ENCODE measurements at places on chromosomes 5 and 9. TPM values are rescaled to one million over a fixed set of nuclear protein-coding genes. Genes with fewer than 3 reads are reported as not detected.

DNA sequence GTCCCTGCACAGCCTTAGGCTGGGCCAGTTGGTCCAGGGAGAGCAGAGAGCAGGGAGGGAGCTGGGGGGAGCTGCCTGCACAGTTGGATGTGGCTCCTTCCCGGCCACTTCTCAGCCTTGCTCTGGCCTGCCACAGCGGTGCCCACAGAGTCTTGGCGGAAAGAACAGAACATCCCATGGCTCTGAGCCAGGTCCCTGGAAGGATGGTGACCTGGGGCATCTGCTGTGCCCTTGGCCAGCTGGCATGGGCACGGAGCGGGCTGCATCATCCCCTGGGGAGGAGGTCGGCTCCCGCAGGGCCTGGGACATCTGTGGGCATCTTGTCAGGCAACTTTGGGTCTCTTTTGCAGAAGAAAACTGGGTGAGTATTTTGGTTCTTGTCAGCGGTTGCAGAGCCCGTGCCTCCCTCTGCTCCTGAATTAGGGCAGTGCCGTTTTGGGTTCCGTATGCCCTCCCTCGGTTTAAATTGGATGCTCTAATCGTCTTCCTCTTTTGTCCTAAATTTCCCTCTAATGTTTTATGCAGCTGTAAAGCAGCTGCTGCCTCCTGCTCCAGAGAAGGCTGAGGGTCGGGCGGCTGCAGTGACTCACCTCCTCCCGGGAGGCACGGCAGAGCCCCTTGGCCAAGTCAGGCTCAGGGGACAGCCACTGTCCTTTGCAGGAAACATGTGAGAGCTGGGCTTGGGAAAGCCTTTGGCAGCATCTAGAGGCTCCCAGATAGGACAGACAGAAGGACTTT is 10.5 kb upstream of the NACC2 start:
- no peak overlapping the region for H3K4me3 ChIP-seq
- H3K4me1 ChIP-seq = peaks cover 51% of the 10 kb centered on the region
- peak overlapping the region; percentile 46 for H3K27ac ChIP-seq
- H3K27me3 ChIP-seq = no peaks in the 10 kb centered on the region
- DNase-seq = peak; percentile 76

QRFP gene
- not detected for total RNA-seq

RFESD gene
- 3.6 TPM for total RNA-seq

DNA sequence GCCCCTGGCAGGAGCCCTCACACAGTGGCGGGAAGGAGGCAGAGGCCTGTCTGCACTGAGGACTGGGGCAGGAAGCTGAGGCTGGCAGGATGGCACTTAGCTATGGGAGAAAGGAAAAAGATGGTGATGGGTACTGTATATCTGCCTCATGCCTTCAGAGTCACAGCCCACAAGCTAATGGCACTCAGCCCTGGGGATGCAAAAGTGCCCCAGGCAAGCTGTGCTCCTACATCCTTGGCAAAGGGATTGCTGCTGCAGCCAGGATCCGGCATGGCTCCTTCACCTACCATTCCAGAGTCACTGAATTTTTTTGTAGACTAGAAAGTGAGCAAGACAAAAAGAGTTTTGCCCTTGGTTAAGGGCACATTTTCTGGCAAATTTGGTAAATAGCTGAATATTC is 8.7 kb downstream of the ACSL6 start:
- H3K27ac ChIP-seq = peak overlapping the region; percentile 69
- H3K36me3 ChIP-seq = no peaks in the 10 kb centered on the region
- H3K4me1 ChIP-seq = peaks cover 27% of the 10 kb centered on the region
- H3K4me3 ChIP-seq = no peak overlapping the region

CDC26 gene
- 22.4 TPM for total RNA-seq

GRCh38 chr5:132026516-132027008 is 15.1 kb upstream of the ACSL6 start:
- no peak for DNase-seq
- H3K36me3 ChIP-seq = no peaks in the 10 kb centered on the region
- no peaks in the 10 kb centered on the region for H3K27me3 ChIP-seq
- H3K4me1 ChIP-seq = no peaks in the 10 kb centered on the region
- H3K27ac ChIP-seq = no peak overlapping the region
- no peak overlapping the region for H3K4me3 ChIP-seq

DNA sequence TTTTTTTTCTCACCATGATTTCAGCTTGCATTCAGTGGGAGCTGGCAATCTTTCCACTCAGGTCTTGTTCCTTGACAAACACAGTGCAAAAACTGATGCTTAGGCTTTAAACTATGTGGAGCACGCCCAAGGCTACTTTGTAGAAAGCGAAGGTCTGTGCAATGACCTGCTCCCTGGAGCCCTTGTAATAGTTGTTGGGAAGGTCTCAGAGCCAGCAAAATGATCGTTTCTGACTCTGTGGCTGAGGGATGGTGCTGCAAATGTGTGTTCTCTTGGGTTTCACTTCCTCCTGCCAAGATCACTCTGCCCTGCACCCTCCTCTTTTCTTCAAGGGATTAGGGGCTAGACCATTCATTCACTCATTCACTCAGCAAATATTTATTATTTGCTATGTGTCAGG is 249.7 kb upstream of the MAP3K1 start:
- no peak for DNase-seq
- H3K27ac ChIP-seq = no peak overlapping the region
- no peak overlapping the region for H3K4me3 ChIP-seq
- H3K4me1 ChIP-seq = no peaks in the 10 kb centered on the region

DNA sequence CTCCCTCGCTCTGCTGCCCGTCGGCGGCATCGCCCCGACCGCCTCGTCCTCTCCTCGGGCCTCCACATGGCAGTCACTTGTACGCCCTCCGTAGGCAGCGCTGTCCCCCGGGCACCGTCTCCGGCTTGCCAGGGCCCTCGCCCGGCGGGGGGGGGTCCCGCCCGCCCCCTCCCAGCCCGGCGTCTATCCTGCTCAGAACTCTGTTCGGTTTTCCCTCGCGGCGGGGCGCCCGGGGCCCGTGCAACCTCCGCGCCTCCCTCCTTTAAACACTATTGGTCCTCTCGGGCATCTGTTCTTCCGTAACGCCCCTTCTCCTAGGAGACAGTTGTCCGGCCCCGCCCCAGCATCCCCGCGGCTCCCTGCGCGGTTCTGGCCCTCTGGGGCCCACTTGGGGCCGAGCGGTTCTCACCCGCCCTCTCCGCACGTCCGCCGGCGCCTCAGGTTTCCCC is 831 bp downstream of the ODF2 start:
- peak overlapping the region; percentile 86 for H3K4me3 ChIP-seq
- peak; percentile 76 for DNase-seq
- peaks cover 26% of the 10 kb centered on the region for H3K36me3 ChIP-seq
- no peaks in the 10 kb centered on the region for H3K27me3 ChIP-seq

DNA sequence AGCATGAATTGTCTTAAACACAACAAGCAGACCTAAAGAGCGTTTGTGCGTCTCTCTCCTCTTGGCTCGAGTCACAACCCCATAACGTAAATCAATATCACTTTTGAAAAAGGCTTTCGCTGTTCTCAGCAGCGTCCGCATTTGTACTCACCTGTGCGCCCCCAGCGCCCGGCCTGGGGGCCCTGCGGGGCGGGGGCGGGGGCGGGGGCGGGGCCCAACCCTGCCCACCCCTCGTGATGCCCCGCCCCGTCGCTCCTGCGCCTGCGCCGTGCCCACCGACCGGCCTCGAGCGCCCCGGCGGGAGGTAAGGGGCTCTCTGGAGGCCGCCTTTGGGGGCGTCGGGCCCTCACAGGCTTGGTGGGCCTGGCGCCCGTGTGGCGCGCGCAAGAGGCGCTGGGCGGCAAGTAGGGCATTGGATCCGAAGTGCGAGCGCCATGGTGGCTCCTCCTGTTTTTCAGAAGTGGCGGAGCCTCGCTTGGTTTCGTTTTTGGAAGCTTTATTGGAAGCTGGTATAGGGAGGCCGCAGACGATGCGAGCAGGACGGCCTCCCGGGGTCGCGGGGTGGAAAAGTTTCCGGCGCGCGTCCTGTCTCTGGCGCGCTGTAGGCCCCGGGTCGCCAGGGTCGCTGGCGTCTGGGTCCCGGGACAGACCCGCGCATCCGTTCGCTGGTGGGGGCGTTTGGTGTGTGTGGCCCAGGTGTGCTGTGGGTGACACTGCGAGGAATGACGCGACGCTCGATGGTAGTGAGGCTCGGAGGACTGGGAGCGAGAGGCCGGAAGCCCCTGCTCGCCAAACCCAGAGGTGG is at the start of gene STX17:
STX17 (plus strand) TSS at position 252 of the 805 bp plus-strand sequence. CDS start 8,586 bp downstream, outside the sequence.
- peaks cover 22% of the 10 kb centered on the region for H3K4me1 ChIP-seq
- H3K4me3 ChIP-seq = peak within 1 kb of the TSS; percentile 99
- peaks cover 8% of the 10 kb centered on the region for H3K36me3 ChIP-seq

DNA sequence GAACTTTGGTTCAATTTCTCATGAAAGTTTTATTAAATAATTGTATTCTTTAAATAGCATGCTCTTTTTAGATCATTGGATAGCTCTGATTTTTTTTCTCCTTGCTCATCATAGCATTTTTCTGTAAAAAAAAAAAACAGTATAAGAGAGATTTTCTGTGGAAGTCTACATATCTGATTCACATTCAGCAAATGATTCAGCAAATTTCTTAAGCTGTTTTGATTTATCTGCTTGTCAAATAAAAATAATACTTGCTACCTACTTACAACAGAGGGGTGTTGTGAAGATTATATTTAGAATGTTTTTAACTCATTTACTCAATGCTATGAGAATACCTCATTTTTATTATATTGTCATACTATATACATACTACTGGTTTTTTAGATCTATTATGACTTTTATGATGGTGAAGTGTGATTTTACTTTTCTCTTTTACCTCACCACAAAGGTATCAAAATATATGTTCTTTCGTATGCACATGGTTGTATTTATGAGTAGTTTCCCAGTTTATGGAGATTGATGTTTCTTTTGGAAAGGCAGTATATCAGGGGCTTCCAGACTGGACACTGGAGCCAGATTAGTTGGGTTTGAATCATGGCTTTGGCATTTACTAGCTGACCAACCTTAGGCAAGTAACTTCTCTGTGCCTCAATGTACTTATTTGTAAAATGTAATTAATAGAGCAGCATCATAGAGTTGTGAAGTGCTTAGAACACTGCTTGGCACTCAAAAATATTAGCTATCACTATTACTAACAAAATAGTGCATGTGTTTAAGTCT is 25.5 kb downstream of the TNPO1 start:
- peak overlapping the region; percentile 65 for H3K27ac ChIP-seq
- no peaks in the 10 kb centered on the region for H3K27me3 ChIP-seq
- no peaks in the 10 kb centered on the region for H3K36me3 ChIP-seq

TRIM14 gene
- 1.7 TPM for total RNA-seq

DNA sequence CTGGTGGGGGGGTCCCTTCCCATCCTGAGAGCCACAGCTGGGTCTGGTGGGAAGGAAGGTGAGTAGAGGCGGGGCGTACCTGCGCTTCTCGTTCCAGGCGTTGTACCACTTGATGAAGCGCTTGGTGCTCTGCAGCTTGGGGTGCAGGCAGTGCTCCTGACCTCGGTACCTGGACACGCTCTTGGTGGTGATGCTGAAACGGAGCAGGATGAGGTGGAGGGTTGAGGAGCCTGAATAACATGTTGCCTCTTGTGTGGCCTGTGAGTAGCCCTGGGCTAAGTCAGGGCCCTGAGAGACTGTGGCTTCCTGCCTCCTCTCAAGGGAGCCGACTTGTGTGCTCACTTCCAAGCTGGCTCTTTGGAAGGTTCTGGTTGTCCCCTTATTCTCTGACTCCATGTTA is 4.3 kb downstream of the CXCL14 start:
- no peak for DNase-seq
- H3K36me3 ChIP-seq = no peaks in the 10 kb centered on the region
- H3K27me3 ChIP-seq = peaks cover 11% of the 10 kb centered on the region
- H3K27ac ChIP-seq = no peak overlapping the region
- no peaks in the 10 kb centered on the region for H3K4me1 ChIP-seq

GRCh38 chr9:118295413-118295812 is 591.2 kb downstream of the TLR4 start:
- no peak overlapping the region for H3K4me3 ChIP-seq
- no peaks in the 10 kb centered on the region for H3K4me1 ChIP-seq
- no peak for DNase-seq
- no peaks in the 10 kb centered on the region for H3K27me3 ChIP-seq
- H3K27ac ChIP-seq = no peak overlapping the region
- H3K36me3 ChIP-seq = no peaks in the 10 kb centered on the region

DNA sequence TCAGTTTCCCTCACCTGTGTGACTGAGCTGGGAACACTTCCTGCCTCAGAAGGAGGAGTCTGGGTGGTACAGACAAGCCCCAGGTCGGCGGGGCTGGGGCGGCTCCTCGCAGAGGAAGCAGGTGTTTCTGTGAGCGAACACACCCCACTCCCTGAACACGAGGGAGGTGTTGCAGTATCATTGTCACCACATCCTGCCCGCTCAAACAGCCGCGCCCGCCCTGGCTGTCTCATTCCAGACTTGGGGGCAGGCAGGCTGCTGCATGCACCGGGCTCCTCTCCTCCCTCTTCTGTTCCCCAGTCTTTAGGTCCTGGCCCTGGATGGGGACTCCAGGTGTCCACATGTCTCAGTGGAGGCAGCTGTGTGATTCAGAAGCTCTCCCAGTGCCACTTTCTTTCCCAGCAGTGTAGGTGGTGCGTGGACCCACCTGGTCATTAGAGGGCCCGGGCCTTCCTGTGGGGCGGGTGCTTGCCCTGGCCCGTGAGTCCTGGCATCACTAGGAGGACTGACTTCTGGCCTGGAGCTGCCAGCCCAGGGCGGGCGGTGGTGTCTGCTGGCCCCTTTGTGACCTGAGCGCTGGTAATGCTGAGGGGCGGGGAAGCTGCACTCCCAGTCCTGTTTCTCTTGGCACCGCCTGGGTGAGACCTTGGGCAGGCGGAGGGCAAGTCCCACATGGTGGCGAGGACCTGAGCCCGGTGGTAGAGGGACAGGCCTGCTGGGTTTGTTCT is 18.3 kb upstream of the PHYHD1 start:
- H3K36me3 ChIP-seq = peaks cover 27% of the 10 kb centered on the region
- no peak overlapping the region for H3K4me3 ChIP-seq
- H3K4me1 ChIP-seq = no peaks in the 10 kb centered on the region
- DNase-seq = no peak
- no peaks in the 10 kb centered on the region for H3K27me3 ChIP-seq
- H3K27ac ChIP-seq = peak overlapping the region; percentile 53

GRCh38 chr9:128556926-128557634 is 4.7 kb downstream of the SPTAN1 start:
- DNase-seq = no peak
- H3K4me1 ChIP-seq = peaks cover 48% of the 10 kb centered on the region
- H3K4me3 ChIP-seq = no peak overlapping the region
- no peak overlapping the region for H3K27ac ChIP-seq
- no peaks in the 10 kb centered on the region for H3K36me3 ChIP-seq
- H3K27me3 ChIP-seq = no peaks in the 10 kb centered on the region

TOPORS gene
- 7.2 TPM for total RNA-seq

DNA sequence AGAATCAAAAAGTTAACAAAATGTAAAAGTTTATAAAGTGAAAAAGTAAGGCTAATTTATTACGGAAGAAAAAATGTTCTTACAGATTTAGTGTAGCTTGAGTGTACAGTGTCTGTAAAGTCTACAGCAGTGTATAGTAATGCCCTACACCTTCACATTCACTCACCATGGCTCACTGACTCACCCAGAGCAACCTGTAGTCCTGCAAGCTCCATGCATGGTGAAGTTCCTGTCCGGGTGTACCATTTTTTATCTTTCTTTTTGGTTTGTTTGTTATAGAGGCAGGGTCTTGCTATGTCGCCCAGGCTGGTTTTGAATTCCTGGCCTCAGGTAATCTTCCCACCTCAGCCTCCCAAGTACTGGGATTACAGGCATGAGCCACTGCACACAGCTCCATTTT is 93.6 kb downstream of the MED27 start:
- H3K36me3 ChIP-seq = no peaks in the 10 kb centered on the region
- H3K4me3 ChIP-seq = no peak overlapping the region
- peaks cover 10% of the 10 kb centered on the region for H3K4me1 ChIP-seq
- H3K27ac ChIP-seq = no peak overlapping the region

Data from psoas muscle (tissue), 8 donors.